ENCODE measurements at places on chromosomes 5 and 9.

- DNase-seq: no peak
Observed at GRCh38 chr5:180736536-180736935, 3.3 kb downstream of the OR2Y1 start.

- no peak for DNase-seq
Observed at GRCh38 chr9:2809692-2810419, 34.0 kb downstream of the PUM3 start.

GRCh38 chr9:15572200-15572770 is 19.4 kb downstream of the CCDC171 start:
- no peak for DNase-seq

DNA sequence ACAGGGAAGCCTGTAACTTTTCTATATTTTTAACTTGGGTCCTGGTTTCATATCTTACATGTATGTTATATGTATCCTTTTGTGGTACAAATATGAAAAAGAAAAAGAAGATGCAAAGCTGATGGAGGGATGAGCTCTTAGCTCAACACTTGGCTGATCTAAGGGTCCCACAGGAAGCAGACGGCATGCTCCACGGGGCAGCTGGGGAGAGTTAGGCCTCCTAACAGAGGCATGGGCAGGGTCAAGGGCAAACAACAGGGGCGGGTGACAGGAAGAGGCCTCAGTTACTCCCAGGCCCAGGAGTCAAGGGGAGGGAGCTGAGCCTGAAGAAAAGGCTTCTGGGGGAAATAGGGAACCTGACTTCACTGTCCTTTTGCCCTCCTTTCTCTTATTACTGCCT is 287.2 kb downstream of the ZSWIM6 start:
- DNase-seq: no peak

GRCh38 chr5:111735583-111736270 is 21.3 kb downstream of the NREP start:
- no peak for DNase-seq

- no peak for DNase-seq
Observed at GRCh38 chr9:69122082-69122548, 52.0 kb upstream of the TJP2 start.

DNA sequence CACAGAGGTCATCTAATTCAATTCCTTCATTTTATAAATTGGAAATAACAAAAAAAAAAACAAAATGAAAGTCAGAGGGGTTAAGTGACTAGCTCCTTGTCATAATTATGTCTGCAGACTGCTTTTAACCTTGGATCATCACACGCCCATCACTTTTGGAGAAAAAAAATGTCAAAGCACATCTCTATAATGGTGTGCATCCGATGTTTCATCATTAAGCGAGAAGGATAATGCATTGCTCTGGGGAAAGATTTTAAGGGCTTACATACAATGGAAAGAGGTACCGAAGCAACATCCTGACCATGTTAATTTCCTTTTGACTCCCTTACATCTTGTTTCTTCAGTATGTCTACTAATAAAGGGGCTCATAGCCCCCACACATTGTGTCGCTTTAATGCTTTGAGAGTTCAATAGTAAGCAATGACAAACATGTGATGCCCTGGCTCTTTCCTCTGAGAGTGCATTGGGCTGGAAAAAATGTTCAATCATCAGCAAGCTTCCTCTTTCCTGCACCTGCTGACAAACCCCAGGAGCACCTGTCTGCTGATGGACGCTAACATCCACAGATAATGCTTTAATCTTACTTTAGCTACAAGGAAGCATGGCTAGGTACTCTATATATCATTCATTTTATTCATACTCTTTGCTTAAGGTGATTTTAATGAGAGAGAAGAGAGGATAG is 242.2 kb downstream of the SMARCA2 start:
- no peak for DNase-seq

DNA sequence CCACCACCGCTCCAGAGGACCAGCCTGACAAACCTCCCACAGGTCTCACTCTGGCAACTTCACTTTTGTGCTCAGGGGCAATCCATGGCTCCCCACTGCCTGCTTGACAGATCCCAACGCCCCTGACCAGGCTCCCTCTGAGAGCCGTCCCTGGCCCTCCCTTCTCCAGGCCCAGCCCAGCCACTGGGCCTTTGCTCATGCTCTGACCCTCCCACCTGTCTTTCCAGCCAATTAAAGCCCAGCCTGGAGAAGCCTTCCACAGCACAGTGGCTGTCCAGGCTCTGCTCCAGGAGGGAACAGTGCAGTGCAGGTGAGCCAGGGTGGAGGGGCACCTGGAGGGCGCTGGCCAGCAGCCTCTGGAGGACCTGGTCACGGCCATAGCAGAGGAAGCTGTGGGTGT is 3.3 kb downstream of the ENTPD2 start:
- DNase-seq: no peak

GRCh38 chr5:93571114-93571949 is 9.7 kb downstream of the NR2F1-AS1 start:
- DNase-seq: no peak

DNA sequence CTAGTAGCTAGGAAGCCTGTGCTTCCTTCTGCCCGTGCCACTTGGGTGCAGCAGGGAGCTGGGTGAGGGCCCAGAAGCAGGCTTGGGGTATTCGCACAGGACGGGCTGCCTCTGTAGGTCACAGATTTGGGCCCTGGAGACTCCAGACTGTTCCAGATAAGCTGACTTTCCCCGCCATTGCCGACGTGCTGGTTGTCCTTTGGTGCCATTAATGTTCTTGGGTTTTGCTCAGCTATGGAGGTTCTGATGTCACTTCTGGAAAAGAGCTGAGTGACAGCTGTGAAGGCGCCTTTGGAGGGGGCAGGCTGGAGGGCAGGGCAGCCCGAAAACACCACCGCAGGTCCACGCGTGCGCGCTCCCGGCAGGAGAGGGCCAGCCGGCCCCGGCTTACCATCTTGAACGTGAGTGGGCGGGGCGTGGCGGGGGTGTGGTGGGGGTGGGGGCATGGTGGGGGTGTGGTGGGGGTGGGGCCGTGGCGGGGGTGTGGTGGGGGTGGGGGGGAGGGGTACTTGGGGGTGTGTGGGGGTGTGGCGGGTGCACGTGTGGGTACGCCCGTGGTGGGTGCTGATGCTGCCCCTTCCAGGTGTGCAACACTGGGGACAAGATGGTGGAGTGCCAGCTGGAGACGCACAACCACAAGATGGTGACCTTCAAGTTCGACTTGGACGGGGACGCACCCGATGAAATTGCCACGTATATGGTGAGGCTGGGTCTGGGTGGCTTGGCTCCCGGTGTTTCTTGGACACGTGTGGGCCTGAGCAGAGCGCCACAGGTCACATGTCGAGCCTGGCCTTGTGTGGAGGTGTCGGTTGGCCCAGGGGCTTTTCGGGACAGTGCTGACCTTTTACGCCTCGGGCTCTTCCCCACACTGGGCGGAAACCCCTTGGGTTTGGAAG is 79.6 kb downstream of the WNK2 start:
- DNase-seq: no peak

DNA sequence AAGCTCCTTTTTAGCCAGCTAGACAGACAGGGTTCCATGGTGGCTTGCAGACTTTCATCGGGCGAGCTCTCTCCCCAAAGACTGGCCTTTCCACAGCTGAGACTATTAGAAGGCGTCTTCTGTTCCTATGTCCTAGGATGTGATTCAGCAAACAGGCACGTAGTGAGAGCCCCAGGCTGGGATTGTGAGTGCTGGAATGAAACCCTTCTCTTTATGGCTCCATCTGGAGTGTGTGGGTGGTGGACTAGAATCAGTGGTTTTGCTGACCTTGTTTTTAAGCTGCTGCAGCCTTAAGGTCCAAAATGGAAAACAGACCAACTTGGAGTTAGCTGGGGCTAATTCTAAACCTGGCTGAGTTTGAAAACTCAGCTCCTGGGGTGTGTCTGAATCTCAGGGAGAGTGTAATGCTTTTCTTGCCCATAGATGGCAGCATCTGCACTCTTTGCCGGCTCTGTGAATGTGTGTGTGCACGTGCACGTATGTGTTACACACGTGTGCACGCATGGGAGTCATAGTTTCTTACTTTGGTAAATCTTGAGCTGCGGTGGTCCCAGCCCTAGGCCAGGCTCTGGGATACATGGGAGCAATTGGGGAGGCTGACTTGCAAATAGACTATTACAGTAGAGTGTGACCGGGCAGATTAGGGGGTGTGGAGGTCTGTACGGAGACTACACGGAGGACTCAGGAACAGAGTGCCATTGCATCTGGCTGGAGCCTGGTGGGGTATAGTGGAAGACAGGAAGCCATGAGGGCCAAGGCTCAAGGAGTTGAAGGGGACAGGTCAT is 10.7 kb downstream of the GSN start:
- no peak for DNase-seq

GRCh38 chr5:143495110-143495509 is 91.6 kb upstream of the NR3C1 start:
- DNase-seq: no peak

DNA sequence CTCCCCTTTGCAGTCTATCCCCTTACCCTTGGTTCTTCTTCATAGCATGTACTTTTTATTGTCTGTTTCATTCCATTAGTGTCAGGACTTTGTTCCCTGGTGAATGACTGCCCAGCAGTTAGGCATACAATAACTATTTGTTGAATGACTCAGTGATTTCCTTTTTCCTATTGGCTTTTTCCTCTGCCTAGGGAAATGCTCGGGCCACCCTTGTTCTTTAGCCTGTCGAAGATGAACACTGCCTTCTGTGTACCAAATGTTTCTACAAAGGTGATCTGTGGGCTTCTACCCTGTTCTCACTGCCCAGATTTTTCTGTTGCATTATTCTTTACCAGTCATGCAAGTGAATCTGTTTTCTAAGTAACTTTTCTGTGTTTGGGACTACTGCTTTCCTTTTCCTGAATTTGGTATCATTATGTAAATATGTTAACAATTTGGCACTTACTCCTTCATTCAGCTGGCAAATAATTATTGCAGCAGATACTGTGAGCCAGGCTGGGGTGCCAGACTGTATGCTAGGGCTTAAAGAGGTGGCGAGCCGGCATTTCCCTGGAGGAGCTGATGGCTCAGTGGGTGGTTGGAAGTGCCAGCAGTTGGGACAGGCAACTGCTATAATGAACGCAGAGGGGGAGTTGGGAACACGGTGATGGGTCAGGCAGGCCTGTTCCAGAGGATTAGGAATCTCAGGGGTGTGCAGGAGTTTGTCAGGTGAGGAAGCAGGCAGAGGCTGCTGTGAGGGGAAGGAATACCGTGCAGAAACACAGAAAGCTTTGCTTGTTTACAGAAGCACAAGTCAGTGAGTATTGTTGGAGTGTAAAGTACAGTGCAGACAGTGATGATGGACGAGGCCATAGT is 30.6 kb downstream of the KDM4C start:
- DNase-seq: no peak

DNA sequence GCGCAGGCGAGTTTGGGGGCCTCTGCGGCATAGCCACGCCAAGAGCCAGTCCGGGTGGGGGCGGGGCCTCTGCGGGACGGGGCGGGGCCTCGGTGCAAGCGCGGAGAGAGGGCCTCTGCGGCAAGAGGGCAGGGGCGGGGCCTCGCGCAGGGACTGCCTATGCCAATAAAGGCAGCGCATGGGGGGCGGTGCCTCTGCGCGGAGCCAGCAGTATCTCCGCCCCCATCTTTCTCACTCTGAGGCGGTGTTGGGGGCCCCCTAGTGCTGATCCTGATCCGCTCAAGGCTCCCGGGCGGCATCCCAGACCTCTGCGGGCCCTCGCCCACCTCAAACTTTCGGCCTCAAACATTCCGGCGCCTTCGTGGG is 9.2 kb upstream of the GPRIN1 start:
- peak; percentile 24 for DNase-seq

- no peak for DNase-seq
Observed at GRCh38 chr5:82863266-82863665, 213.9 kb downstream of the TMEM167A start.

DNA sequence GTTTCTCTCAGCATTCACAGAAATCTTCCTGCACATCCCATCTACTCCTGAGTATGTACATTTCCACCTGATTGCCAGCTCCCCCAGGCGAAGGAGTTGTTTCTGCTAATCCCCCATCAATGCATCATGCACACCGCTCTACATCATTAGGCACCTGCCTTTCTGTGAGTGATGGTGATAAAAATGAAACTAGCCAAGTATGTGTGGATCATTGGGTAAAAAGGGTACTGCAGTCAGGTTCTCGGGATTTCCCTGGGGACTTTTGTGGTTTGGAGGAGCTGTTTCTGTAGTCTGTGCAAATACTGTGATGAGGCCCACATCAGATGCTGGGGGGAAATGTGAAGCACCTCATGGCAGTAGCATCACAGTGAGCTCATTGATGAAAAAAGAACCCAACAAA is 30.4 kb downstream of the CAMK4 start:
- DNase-seq: no peak

DNA sequence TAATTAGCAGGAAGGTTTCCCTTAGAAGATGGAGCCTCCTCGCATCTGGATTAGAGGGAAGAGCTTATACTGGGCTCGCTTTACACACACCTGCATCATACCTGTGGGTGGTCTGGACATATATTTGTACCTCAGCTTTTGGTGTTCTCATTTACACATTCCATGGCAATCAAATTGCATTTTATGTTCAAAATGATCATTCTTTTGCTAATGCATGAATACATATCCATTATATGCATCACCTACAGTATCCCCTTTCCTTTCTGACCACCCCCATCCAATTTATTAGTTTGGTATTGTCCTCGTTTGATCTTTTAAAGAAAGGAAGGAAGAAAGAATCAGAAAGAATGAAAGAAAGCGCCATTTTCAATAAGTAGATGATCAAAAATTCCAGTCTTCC is 251.5 kb downstream of the SLF1 start:
- DNase-seq: no peak

DNA sequence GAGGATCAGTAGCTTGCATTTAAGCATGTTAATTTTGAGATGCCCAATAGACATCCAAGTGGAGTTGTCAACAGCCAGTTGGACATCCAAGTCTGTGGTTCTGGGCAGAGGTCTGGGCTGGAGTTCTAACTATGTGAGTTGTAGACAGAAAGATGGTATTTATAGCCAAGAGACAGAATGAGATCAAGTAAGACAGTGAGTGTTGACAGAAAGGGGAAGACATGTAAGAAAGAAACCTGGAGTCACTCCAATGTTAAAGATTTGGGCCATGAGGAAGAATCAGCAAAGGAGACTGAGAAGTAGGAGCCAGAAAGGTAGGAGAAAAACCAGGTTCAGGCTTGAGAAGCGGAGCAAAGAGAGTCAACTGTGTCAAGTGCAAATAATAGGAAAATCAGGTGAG is 95.5 kb upstream of the PUM3 start:
- no peak for DNase-seq

DNA sequence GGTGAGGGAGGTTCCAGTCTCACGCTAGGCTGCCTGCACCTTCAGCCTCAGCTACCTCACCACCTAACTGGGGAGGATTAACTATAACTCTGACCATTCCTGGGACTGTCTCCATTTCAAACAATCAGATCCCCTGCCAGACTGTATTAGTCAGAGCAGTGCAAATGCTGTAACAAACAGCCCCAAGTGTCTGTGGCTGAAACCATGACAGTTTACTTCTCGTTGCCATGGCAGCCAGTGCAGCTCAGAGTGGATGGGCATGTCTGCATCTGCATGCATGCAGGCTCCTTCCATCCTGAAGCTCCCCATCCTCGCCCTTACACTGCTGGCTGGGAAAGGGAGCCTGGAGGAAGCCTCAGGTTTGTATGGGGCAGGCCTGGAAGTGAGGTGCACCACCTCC is 86.7 kb downstream of the KCNIP1 start:
- DNase-seq: no peak

DNA sequence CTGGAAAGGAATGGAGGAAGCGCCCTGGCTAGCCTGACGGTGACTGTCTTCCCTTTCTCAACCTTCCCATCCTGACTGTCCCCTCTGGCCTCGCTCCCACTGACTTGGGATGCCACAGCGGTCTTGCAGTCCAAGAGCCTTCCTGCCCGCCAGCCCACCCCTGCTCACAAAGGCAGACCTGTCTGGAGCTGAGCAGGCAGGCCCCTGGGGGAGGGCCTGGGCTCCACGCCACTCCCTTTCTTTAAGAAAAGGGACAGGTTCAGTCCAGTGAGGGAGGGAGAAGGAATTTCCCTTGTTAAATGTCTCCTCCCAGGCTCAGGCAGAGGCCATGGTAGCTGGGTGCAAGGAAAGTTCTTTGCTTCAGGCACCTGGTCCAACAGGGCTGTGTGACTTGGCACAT is 18.1 kb downstream of the FGF1 start:
- no peak for DNase-seq

Measured in stimulated activated CD8-positive, alpha-beta memory T cell treated with anti-CD3 and anti-CD28 coated beads, Interleukin-4, amount 100 ng/mL, for 1 hour (primary cell).